SIG-M5 (cell line): ENCODE measurements at places on chromosomes 11 and 22.

DNA sequence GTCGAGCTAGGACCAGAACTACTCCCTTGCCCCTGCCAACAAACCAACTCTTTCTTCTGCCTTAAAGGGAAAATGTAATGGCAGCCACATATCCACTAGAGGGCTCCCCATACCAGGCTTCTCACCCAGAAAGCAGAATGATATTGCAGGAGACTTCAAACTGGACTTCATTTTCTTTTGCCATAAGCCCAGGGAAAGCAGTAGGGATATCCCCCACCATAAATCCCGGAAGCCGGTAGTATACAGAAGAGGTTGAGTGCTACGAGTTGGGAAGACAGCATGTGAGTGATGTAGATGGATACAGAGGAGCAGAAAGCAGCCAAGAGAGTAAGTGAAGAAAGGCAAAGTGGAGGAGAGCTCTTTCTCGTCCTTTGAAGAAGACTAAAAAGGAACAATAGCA is 12.1 kb downstream of the PLAAT5 start:
- DNase-seq = no peak

- no peak for DNase-seq
Observed at GRCh38 chr22:38479096-38479837, 11.4 kb downstream of the KDELR3 start.

- DNase-seq = no peak
Observed at GRCh38 chr11:17987826-17988225, 25.0 kb downstream of the SERGEF start.

- no peak for DNase-seq
Observed at GRCh38 chr11:61919705-61920631, 2.6 kb upstream of the RAB3IL1 start.

DNA sequence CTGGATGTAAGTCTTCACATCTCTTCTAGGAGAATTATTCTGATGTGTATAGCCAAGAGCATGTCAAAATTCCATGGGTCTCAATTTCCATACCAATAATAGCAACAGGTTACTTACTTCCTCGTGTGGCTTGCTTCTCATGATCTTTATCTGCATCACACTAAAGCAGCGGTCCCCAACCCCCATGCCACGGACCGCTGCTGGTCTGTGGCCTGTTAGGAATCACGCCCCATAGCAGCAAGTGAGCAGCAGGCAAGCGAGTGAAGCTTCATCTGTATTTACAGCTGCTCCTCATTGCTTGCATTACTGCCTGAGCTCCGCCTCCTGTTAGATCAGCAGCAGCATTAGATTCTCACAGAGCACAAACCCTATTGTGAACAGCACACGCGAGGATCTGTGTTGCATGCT is 28.9 kb upstream of the SLC25A1 start:
- DNase-seq = no peak

DNA sequence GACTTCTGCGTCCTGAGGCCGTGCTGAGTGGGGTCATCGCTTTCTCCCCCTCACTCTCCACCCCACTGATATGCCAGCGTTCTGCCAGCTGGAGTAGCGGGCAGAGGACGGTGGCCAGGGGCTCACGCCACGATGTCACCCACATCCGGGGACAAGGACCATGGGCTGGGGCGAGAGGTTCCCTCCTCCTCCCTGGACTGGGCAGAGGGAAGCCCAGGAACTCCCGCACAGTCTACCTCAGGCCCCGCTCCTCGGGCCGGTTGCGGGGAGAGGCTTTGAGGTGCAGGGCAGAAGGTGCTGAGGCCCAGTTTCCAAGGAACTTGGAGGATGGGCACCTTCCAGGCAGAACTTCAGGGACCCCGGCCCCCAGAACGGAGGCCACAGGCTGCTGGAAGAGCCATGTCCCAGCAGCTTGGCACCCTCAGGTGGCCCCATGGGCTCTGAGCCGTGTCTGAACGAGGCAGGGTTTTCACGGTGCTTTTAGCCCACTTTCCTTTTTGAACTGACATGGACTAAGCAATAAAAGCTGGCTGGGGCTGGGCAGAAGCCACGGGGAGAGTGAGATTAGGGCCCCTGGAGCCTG is 25.4 kb downstream of the ADAMTS15 start:
- DNase-seq = no peak

- no peak for DNase-seq
Observed at GRCh38 chr11:28679795-28680468, 571.7 kb downstream of the METTL15 start.
